NCI-H1930 (cell line): ENCODE measurements at places on chromosomes 11 and 22.

GRCh38 chr11:12696911-12697581 lies 22.8 kb downstream of the TEAD1 start:
- DNase-seq = no peak

- DNase-seq = no peak
Observed at GRCh38 chr22:35630387-35630793, 13.3 kb upstream of the MB start.

- no peak for DNase-seq
Observed at GRCh38 chr11:69840371-69841169, 21.4 kb upstream of the FGF3 start.

DNA sequence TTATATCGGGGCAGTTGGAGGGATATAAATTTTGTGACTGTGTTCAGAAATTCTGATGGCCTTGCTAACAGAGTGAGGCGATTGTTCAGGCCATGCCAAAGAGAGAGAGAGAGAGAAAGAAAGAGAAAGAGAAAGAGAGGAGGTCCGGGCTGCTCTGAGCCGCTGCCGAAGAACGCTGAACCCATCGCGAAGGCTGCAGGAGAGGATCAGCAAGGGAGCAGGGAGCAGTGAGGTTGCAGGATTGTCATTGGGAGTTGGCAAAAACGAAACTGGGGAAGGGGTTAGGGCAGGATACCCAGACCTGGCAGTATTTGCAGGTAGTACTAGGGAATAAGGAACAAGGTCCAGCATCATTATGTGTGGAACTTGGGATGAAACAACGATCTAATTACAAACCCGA lies 537.1 kb downstream of the INSC start:
- no peak for DNase-seq

- DNase-seq = no peak
Observed at GRCh38 chr22:42194953-42195352, 64.3 kb upstream of the CYP2D6 start.

GRCh38 chr11:56948991-56949515 lies 39.7 kb upstream of the OR5AK2 start:
- DNase-seq = no peak

GRCh38 chr22:44085743-44086270 lies 61.7 kb downstream of the PARVB start:
- DNase-seq = no peak

DNA sequence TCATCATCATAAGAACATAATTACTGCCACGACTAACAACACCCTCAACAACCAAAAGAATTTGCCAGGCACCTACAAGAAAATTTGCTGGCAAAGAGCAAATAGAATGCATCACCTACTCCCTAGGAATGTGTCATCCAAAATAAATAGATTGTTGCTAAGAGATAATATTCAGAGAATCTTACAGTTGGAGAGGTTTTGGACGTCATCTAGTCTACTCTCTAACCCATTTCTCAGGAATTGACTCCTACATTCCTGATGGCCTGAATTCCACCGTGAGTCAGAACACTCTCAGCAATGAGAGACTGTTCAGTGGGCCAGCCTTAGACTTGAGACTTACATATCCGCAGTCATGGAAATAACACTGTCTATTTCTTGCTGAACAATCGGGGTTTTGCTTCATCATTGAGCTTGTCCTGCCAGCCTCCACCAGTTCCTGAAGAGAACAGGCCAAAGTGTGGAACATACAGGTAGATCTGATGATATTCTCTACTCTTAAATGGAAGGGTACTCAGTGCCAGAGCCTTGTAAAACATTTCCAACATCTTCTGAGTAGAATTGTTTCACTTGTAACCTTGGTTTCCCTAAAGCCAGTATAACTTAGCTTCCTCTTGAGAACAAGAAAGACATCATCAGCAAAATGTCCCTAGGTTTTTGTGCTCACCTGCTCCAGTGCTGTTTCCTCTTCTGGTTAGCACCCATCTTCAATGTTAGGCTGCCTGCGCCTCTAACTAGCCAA lies 8.3 kb downstream of the KIRREL3 start:
- no peak for DNase-seq

GRCh38 chr11:128594226-128594625 lies 6.9 kb upstream of the ETS1 start:
- no peak for DNase-seq

GRCh38 chr11:3836903-3837302 lies 3.9 kb downstream of the RHOG start:
- no peak for DNase-seq

DNA sequence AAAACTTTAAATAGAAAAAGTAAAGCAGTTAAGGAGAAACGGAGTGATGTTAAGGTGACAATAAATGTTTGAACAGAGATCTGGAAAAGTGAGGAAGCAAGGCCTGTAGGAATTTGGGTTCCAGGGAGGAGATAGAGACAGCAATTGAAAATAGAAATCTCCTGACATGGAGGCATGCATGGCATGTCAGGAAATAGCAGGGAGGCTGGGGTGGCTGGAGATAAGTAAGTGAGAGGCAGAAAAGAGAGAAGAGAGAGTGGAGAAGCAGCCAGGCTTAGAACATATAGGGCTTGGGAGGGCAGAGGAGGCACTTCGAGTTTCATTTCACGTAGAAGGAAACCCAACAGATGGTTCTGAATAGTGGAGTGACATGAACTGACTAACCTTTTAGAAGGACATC lies 185.5 kb downstream of the LRRC4C start:
- no peak for DNase-seq

- DNase-seq = no peak
Observed at GRCh38 chr11:70734379-70734778, 336.1 kb downstream of the CTTN start.

DNA sequence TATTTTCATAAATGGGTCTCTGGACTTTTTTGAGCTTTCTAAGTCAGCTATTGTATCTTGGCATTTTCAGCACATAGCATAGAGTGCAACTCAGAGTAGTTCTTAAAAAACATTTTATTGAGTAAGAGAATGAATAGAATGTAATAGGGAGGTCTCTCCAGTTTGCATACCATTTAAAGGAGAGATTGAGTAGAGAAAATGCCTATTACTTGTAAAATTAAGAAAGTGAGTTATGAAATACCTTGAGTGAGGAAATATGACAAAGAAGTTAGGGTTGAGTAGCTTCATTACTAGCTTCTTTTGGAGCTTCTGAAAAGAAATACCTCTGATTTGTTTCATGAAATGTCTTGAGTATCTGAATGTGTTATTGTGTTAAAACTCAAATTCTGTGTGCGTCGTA lies 140.0 kb downstream of the AASDHPPT start:
- DNase-seq = no peak

- no peak for DNase-seq
Observed at GRCh38 chr11:62680825-62681240, 2.0 kb upstream of the UBXN1 start.

- no peak for DNase-seq
Observed at GRCh38 chr11:120285256-120285655, 39.8 kb upstream of the TLCD5 start.

- DNase-seq = no peak
Observed at GRCh38 chr11:57210781-57211180, 26.3 kb downstream of the APLNR start.

GRCh38 chr11:94511932-94512781 lies at the start of gene C11orf97:
Gene C11orf97 (plus strand): TSS chr11:94512461. CDS start chr11:94512529, 68 bp downstream.
- no peak for DNase-seq

DNA sequence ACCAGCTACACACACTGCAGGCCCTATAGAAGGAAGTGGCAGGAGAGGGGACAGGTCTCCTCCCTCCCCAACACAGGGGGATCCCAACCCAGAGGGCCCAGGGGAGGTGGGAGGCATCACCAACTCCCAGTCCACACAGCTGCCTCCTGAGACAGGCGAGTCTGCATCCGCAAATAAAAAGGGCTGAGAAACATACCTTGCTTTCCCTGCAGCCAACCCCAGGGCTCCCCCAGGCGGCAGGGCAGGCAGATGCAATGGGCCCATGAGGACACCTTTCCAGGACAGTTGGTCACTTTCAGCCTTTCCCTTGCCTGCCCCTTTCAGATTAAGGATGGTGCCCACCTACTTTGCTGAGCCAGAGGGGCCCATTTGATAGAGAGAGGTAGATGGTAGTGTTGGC lies 180.0 kb downstream of the BRD1 start:
- no peak for DNase-seq

DNA sequence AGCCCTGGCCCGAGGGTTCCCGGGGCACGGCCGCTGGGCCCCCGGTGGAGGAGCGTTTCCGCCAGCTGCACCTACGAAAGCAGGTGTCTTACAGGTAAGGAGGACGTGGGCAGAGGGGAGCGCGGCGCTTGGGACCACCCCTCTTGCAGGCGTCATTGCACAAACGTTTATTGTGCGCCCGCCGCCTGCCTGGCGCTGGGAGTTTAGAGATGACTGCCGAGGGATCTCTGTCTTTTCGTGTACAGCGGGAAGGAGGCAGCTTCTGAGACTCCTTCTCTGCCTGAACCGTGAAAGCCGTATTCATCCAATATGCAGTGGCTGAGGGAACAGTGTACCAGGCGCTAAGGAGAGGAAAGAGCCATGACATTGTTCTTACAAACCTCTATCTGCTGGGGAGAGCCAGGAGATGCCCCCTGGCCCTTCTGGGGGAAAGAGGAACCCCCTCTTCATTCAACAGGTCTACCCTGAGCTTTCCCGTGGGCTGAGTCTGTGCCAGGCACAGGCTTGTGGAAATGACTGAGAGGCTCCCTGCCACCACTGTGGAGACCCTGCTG lies 13.8 kb upstream of the DGKZ start:
- peak; percentile 23 for DNase-seq

- DNase-seq = no peak
Observed at GRCh38 chr11:33725496-33725895, 10.7 kb downstream of the CD59 start.

- DNase-seq = no peak
Observed at GRCh38 chr11:16604794-16605388, 133.6 kb upstream of the C11orf58 start.

DNA sequence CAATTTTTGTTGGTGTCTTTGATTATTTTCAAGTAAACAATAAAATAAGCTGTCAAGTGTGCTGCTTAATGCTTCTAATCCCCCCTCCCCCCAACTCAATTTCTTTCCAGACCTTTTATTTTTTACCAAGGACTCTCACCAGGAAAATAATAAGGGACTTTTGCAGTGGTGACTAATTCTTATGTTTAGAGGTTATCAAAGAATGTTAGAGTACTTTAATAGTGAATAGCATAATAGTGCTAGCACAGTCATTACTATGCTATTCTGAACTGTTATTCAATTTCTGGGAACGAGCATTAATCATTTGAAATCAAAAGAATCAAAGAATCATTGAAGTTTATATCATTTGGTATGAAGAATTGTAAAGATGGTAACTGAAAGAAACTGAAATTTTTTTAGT lies 251.4 kb downstream of the DDX10 start:
- no peak for DNase-seq

DNA sequence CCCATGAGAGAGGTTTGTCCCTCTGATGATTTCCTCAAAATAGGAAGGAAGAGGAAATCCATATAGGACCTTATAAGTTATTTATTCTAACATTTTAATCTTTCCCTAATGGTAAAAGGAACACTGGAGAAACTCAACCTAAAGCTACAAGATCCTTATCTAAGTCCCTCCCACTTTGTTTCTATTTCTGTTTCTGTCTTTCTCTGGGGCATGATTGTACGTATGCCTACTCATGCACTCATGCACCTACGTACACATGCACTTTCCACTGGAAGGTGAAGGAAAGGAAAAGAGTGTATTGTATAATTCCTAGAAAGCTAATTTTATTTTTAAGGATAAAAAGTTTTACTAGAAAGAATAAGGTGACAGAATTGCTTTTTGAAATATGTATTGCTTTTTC lies 125.0 kb downstream of the RAB38 start:
- DNase-seq = no peak

DNA sequence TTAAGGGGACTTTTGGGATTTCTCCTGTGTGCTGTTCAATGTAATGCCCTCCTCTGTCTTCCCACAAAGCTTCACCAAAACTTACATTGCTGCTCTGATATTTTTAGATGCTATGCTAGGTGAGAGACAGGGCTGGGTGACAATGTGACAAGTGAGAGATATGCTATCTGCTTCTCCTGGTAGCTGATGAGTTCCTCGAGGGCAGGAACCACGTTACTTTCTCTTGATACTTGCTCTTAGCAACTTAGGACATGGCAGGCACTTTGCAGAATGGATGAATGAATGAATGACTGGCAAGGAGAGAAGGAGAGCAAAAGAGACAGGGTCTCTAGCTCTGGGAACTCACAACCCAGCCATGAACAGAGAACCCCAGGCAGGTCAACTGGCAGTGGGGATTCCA lies 115.4 kb downstream of the C11orf58 start:
- no peak for DNase-seq

DNA sequence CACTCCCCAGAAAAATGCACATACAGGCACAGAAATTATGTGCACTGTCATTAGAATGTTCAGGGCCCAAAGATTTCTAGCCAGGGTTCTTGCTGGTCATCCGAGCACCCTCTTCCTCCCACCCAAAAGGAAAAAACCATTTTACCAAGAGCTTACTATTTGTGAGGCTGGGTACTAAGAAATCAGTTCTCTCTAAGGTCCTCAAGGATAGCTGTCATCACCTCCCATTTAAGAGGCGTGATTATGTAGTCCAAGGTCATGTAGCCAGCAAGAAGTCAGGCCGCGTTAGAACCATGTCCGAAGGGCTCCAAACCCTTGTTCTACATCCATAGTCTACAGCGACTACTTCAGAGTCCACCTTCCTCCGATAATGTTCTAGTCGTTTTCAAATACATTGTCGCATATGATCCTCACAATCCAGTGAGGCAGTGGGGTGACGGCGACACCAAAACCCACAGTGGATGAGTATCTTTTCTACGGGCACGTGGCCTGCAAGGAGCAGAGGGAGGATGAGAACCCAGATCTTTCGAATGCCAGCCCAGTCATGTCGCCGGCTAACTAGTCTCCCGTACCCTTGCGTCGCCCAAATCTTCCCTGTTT lies 634 bp downstream of the TIMM8B start:
- DNase-seq = no peak

GRCh38 chr22:45077286-45077685 lies 67.5 kb upstream of the PHF21B start:
- no peak for DNase-seq

DNA sequence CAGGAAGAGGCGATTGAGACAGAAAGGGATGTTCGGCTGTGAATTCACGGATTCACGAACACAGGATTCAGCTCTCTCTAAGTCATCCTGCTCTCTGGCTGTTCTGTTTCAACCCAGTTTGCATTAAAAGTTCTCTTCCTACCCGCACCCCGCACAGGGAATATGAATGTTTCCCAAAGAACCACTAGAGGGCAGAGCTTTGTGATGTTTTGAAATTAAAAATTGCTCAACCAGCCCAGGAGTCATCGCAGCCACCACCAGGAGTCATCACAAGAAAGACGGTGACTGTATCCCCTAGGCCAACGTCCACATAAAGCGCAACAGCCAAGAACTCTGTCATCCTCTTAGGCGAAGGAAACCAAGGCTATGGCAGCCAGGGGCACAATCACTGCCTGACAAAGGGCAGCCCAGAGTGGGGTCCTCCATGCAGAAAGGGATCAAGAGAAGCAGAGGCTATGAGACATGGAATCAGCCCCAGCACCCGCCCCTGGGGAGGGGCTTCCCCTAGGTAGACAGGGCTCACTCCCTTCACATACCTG lies 122.4 kb downstream of the WT1 start:
- DNase-seq = peak; percentile 35

- DNase-seq = no peak
Observed at GRCh38 chr11:127332896-127333295, 332.3 kb upstream of the KIRREL3 start.
